ENCODE measurements at places on chromosomes 6 and 20. TPM values are rescaled to one million over a fixed set of nuclear protein-coding genes. Genes with fewer than 3 reads are reported as not detected.

VSX1 gene
- total RNA-seq = not detected

SLC35B3 gene
- 31.2 TPM for total RNA-seq

SLC4A11 gene
- 1.2 TPM for total RNA-seq

CPNE1 gene
- 144 TPM for total RNA-seq

PROKR2 gene
- total RNA-seq = not detected

ATAT1 gene
- total RNA-seq = 5.6 TPM

LY86 gene
- not detected for total RNA-seq

KCNG1 gene
- total RNA-seq = 108 TPM

DEFB124 gene
- not detected for total RNA-seq

DSP gene
- total RNA-seq = 9.2 TPM

SCGN gene
- total RNA-seq = not detected

CFB gene
- total RNA-seq = 28.8 TPM

TRDN gene
- total RNA-seq = not detected

MICB gene
- total RNA-seq = 6.5 TPM
